ENCODE measurements at places on chromosomes 6 and 20.

GRCh38 chr6:7134999-7135745 is 27.4 kb downstream of the RREB1 start:
- no peak for DNase-seq

- DNase-seq: no peak
Measured at GRCh38 chr6:12890171-12890790, 173.7 kb downstream of the PHACTR1 start.

- peak; percentile 97 for DNase-seq
Measured at GRCh38 chr6:12232339-12232738, 57.8 kb upstream of the EDN1 start.

GRCh38 chr6:33914645-33915044 is 110.8 kb upstream of the MLN start:
- DNase-seq: peak; percentile 68

- no peak for DNase-seq
Measured at GRCh38 chr6:66082914-66083313, 375.9 kb upstream of the EYS start.

GRCh38 chr20:36493801-36494114 is 47.6 kb upstream of the MYL9 start:
- DNase-seq: no peak

GRCh38 chr6:1962201-1962600 is 283.2 kb downstream of the GMDS start:
- no peak for DNase-seq

- no peak for DNase-seq
Measured at GRCh38 chr20:20231528-20232298, 136.2 kb upstream of the INSM1 start.

- DNase-seq: no peak
Measured at GRCh38 chr20:42181064-42181463, 562.9 kb upstream of the CHD6 start.

GRCh38 chr20:10481676-10482075 is 46.6 kb downstream of the SLX4IP start:
- DNase-seq: no peak

- DNase-seq: no peak
Measured at GRCh38 chr6:16002332-16003196, 126.3 kb upstream of the MYLIP start.

DNA sequence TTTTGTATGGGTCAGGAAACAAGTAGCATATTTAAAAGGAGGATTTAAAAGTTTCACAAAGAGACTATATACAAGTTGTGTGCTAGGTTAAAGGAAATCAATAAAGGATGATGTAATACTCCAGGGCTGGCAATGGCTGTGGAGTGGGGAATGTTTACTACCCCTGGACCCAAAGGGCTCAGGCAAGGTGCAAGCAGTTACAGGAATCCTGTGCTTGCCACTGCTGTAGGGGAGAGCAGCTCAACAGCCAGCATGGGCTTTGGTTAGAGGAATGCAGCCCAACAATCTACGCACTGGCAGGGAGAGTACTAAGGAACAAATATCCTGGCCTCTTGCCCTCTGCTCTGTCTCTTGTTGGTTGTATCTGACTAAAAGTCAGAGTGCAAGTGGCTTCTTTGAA is 1642.2 kb downstream of the KHDRBS2 start:
- no peak for DNase-seq

DNA sequence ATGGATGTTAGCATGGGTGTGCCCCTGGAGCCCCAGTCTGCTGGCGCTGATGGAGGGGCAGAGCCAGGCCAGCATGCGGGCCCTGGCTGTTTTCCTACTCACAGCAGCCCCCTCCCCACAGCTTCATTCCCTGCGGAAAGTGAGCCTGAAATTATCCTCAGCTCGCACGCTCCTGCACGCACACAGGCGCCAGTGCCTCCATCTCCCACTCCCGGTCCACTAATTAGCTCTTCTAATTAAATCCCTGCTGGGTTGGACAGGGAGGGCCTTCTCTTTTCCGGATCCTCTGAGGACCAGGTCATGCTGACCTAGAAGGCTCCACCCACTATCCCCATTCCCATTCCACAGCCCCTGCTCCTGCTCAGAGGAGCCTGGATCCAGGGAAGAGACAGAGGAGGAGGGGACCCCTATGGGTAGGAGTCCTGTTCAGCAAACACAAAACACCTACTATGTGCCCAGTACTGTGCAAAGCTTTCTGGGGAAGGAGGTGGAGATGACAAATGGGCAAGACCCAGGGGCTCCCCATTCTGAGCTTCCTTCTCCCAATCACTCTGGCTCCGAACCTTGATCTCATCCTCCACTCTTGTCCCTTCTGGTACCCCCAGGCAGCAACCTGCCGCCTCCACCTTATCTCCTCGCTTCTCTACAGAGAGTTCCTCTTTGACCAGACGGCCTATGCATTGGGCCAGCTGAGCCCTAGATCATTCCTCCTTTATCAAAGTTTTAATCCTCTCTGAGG is 70.2 kb upstream of the CCDC167 start:
- DNase-seq: no peak

GRCh38 chr6:157380458-157380778 is 572 bp upstream of the ZDHHC14 start:
- DNase-seq: no peak

DNA sequence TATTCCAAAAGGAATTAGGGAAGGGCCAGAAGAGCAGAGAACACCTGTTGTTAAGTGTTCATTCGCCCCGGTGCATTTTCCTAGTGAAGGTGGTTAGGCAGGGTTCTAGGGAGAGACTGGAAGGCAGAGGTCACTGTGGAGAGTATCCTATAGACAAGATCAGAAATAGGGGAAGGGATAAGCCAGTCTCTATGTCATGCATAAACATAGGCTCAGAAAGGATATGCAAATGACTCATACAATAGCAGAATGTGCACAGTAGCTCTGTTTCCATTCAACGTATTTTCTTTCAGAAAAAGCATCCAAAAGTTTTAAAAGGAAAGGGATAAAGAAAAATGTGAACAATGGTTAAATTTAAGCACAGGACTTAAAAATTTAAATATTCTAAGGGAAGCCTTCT is 47.4 kb downstream of the BMP6 start:
- no peak for DNase-seq

GRCh38 chr6:125393449-125393858 is 91.7 kb upstream of the HDDC2 start:
- no peak for DNase-seq

- no peak for DNase-seq
Measured at GRCh38 chr6:166545156-166546034, 41.1 kb downstream of the RAMACL start.

DNA sequence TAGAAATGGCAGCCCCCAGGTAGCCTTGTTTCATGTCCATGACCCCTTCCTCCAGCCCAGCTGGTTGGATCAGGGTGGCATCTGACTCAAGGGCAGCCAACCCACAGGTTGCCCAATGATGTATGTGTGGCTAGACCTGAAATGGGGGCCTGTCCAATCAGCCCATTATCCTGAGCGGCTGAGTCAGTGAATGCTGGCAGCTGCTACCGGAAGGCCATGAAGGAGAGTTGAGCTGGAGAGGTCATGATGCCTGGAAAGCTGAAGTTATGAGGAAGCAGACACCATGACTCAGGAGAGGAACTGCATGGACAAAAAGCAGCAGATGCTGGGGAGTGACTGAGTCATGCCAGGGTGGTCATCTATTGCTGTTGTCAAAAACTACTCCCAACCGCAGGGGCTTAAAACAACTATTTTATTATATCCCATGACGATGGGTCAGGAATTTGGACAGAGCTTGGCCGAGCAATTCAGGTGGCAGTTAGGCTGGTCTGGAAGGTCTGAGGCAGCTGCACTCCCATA is 67.3 kb downstream of the MDGA1 start:
- peak; percentile 99 for DNase-seq

- no peak for DNase-seq
Measured at GRCh38 chr20:46937157-46937523, 42.5 kb downstream of the EYA2 start.

DNA sequence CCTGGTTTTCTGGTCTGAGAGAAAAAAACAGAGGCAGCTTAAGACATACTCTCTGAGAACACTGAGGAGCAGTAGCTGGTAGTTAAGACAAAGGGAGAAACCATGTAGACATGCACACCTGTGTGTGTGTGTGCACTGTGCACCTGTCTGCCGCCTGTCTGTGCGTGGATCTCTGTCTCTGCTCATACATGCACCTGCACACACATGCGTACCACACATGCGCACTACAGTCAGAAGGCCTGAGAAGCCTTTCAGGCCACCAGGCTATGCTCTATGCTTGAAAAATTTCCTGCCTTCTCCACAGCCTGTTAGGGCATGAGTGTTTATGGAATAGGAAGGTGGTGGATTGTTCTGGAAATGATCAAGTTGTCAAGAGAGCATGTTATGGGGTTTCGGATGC is 103.5 kb downstream of the CDH4 start:
- no peak for DNase-seq

Measured in inflammatory macrophage treated with lipopolysaccharide for 4 hours (primary cell).